ENCODE measurements at places on chromosomes 1 and 21. TPM values are rescaled to one million over a fixed set of nuclear protein-coding genes. Genes with fewer than 3 reads are reported as not detected.

DNA sequence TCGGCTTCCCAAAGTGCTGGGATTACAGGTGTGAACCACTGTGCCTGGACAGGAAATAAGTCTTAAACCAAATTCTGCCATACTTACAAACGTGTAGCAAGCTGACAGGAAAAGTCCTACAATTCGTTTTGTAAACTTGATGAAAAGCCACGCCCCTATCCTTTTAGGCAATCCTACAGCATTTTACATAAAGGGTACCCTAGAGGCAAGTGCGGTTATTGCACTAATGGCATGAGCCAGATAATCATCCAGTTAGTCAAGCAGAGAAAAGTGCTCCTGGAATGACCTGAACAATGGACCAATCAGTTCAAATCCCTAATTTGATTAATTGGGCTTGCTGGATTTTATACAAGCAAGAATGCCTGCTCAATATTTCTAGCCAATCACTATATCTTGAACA, 338.2 kb downstream of the KIF26B start:
- DNase-seq = no peak

GRCh38 chr1:89808441-89809117, 12.3 kb upstream of the LRRC8D start:
- DNase-seq = no peak

GRCh38 chr21:35854281-35854680, 206.0 kb downstream of the SETD4 start:
- DNase-seq = no peak

- no peak for DNase-seq
These were observed 23.7 kb downstream of the SPOCD1 start for GRCh38 chr1:31792116-31792515.

GLRX2 gene
- 16.1 TPM for total RNA-seq

LINGO4 gene
- total RNA-seq = 1.3 TPM

DNA sequence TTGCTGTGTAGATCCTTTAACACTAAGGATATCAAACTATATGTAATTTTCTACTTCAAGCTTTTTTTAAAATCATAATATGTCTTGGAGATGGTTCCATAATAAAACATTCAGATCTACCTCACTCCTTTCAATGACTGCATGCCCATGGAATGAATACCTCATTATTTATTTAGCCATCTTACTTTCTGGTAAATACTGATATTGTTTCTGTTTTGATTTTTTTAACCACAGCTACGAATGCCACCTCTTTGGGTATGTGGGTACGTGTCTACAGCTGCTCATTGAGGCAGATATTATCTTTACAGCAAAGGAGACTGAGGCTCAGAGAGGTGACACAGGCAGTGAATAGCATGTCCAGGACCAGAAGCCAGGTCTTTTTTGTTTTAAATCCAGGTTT, 215.7 kb downstream of the ST6GALNAC3 start:
- DNase-seq = no peak

DNA sequence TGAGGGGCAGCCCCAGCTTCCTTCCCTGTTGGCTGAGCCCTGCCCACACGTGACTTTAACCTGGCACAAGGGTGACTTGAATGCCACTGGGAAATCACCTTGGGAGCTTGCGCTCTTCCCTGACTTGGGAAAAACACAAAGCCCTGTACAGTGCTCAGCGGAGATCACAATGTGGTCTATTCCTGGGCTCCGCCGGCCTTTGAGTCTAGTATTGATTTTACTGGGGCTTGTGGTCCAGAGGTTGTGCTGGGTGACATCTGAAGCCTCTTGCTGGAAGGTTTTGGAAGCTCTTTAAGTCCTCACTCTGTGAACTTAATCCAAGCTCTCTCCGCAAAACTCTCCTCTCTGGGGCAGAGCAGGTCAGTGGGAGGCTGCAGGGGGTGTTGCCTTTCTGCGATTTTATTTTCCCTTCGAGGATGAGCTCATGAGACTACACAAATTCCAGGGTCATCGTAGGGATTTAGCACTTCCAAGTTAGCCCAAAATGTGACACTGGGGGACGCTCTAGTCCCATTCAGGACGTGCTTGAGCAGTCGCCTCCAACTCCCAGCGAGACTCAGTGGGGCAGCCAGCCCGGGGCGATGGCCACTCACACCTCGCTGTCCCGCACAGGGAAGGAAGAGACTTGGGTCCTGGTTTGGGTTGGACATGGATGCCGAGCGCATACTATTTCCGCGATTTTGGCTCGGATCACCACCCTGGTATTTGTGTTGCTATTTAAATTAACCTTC, 291.9 kb upstream of the AJAP1 start:
- DNase-seq = no peak

DNA sequence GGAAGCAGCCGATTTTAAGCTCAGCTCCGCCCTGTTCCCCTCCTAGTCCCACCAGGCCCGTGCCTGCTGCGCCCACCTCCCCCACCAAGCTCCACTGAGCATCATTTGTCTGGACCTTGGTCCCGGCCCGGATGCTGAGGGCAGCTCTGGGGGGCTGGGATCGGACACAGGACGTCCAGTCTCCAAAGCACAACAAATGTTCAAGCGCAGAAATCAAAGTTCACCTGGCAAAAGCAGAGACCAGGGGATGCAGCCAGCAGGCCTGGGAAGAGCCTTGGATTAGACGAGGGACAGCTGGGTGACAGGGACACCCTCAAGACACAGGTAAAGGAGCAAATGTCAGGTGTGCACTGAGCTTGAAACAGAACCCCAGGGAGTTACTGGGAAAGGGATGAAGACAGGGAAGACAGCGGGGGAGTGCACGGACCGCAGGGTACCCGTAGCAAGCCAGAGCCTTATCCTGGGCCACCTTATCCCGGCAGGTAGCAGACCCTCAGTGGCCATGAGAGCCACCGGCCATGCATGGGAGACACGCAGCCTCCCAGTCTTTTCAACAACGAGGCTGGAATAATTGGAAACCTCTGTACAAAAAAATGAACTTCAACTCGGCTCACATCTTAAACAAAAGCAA, 22.2 kb upstream of the TMEM52 start:
- no peak for DNase-seq

GRCh38 chr1:177103005-177103852, 61.3 kb downstream of the ASTN1 start:
- no peak for DNase-seq

GRCh38 chr1:245810789-245811337, 656.1 kb downstream of the KIF26B start:
- no peak for DNase-seq

DNA sequence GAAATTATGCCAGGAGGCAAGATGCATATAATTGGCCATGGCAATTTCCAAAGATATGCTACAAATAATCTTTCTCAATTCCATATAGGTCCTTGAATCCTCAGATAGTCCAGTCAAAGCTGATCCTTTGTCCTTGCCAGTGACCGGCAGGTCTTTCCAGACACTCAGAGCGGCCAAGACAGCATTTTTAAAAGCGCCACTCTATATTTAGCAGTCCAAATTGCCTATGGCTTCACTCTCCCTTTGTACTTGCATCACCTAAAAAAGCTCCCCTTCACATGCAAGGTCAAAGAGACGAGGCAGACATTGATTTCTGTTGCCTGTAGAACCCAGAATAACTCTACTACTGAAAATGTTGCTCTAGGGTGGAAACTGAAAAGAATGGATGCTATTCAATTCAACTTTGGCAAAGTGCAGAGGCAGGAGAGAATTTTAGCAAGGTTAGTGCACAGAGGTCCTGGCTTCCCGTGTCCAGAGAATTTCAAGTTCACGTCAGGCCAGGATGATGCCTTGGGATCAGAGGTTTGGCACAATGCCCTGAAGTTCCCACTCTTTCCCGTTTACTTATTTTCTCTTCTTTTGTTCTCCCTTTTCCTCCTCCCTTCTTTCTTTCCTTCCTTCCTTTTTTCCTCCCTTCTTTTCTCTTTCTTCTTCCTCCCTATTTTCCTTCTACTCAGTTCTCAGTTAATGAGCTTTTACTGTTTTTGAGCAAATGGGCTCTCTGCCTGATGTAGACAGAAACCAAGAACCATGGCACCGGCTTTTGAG, 108.5 kb downstream of the KCNK1 start:
- DNase-seq = no peak

TRABD2B gene
- not detected for total RNA-seq

CTSE gene
- not detected for total RNA-seq

DNA sequence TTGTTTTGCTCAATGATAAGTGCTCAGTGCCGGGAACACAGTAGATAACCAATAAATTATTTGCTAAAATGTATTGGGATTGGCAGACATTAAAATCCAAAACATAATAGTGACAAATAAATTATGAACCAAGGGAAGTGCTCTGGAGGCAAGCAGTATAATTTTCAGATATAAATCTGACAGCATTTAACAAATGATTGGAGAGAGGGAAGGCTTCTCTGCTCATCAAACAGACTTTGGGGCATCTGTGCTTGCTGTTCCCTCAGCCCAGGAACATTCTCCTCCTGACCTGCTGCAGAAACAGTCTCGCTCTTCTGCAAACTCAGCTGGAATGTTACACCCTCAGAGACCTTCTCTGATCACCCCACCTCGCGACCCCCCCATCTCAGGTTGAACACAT, 2.2 kb downstream of the CD46 start:
- no peak for DNase-seq

GRCh38 chr1:14421977-14422609, 176.4 kb upstream of the KAZN start:
- no peak for DNase-seq

DNA sequence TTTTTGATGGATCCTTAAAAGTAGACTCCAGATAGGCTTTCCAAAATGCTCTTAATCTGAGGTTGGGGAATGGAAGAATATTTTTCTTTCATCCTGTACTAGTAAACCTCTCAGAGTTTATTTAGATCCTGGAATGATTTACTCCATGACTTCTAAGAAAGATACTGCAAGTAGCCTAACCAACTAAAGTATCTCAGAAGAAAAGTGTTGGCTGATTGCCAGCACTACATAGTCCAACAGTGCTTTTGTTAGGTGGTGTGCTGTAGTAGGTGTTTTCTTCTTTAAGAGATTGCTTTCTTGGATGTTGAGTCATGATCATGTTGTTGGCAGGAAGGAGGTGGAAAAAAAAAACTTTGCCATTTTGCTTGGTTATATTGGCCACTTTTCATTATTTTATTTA, 119.8 kb downstream of the OSBPL9 start:
- DNase-seq = no peak

GRCh38 chr1:205664399-205665017, 15.8 kb downstream of the SLC45A3 start:
- no peak for DNase-seq

FOXD3 gene
- total RNA-seq = not detected

DNA sequence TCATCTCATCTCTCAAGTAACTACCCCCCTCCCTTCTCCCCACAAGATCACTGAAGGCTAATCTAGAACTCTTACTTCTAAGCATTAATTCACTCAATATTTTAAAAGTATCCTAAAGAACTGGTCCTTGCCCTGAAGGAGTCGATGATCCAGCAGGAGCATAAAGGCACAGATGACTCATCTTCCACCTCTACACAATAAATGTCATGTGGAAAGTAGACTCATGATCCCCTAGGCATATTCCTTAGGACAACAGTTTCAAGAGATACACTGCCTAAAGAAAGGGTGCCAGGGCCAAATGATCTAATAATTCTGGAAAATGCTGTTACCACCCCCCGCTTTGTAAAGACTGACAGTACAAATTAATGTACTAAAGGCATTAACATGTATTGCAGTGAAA, 85.8 kb upstream of the DIRAS3 start:
- DNase-seq = no peak

- DNase-seq = peak; percentile 78
These were observed 44.1 kb downstream of the UCK2 start for GRCh38 chr1:165871311-165872067.

- DNase-seq = peak; percentile 38
These were observed 45.4 kb upstream of the USP1 start for GRCh38 chr1:62391369-62391971.

- DNase-seq = no peak
These were observed 9.9 kb upstream of the MAPKAPK2 start for GRCh38 chr1:206674745-206675175.

GRCh38 chr1:212944229-212944901, 6.0 kb upstream of the VASH2 start:
- DNase-seq = no peak

PIP5K1A gene
- total RNA-seq = 53.9 TPM

GRCh38 chr1:23555270-23555985, 3.9 kb downstream of the ID3 start:
- DNase-seq = no peak

FHL3 gene
- 9.8 TPM for total RNA-seq

IGSF21 gene
- total RNA-seq = not detected

- DNase-seq = peak; percentile 63
These were observed 135.9 kb downstream of the TM2D1 start for GRCh38 chr1:61588736-61589672.

DNA sequence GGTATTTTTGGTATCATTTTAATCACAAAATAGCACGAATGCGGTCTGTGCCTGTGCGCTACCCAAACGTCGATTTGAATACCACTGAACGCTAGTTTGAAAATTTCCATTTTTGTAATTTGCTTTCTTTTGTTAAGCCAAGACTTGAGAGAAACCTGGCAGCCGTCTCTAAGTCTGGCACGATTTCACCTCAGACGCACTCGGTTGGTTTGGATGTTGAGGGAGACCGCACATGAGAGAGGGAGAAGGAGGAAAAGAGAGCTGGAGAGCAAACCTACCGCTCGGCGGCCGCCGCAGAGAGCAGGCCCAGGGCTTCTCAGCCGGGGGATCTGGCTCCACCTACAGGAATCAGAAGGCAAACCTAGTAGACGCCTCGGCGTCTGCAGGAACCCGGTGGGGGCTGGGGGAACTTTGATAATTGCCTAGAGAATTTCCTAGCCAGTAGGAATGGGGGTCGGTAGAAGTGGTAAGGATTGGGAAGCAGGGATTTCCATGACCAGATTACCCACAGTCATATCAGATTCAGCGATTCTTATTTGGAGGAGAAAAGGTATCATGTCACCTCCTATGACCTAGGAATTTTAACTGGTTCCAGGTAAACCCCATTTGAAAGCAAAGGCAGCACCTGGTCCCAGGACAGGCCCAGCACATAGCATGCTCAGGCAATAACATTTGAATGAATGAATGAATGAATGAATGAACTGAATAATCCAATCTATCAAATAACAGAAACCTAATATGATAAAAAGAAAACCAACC, 83.2 kb downstream of the TM2D1 start:
- peak; percentile 63 for DNase-seq

GRCh38 chr21:41867313-41867712, 11.8 kb downstream of the PRDM15 start:
- DNase-seq = no peak

ZP4 gene
- total RNA-seq = not detected

GRCh38 chr1:227131193-227131592, 187.1 kb downstream of the CDC42BPA start:
- no peak for DNase-seq

GRCh38 chr1:196678510-196678884, 26.7 kb downstream of the CFH start:
- DNase-seq = no peak

GRCh38 chr1:13714851-13715250, 14.9 kb downstream of the PRDM2 start:
- DNase-seq = no peak

- DNase-seq = no peak
These were observed 75.6 kb downstream of the MTR start for GRCh38 chr1:236870721-236871120.

ACTL8 gene
- not detected for total RNA-seq

GRCh38 chr1:57796616-57797015, 372.8 kb upstream of the DAB1 start:
- DNase-seq = no peak

NUP210L gene
- 0.05 TPM for total RNA-seq

KCNJ9 gene
- total RNA-seq = not detected

GRCh38 chr1:96364576-96364975, 357.0 kb upstream of the PTBP2 start:
- DNase-seq = no peak

Measured in activated CD4-positive, alpha-beta memory T cell treated with anti-CD3 and anti-CD28 coated beads, Interleukin-2, amount 10 ng/mL, durations not matched to agents 7 days and 5 days (primary cell).